ENCODE measurements at places on chromosomes 12 and 14. TPM values are rescaled to one million over a fixed set of nuclear protein-coding genes. Genes with fewer than 3 reads are reported as not detected.

GRCh38 chr14:88476825-88477224, 78.0 kb downstream of the PTPN21 start:
- DNase-seq = no peak

The KRT85 gene
- total RNA-seq = not detected

The RHNO1 gene
- total RNA-seq = 3.6 TPM

DNA sequence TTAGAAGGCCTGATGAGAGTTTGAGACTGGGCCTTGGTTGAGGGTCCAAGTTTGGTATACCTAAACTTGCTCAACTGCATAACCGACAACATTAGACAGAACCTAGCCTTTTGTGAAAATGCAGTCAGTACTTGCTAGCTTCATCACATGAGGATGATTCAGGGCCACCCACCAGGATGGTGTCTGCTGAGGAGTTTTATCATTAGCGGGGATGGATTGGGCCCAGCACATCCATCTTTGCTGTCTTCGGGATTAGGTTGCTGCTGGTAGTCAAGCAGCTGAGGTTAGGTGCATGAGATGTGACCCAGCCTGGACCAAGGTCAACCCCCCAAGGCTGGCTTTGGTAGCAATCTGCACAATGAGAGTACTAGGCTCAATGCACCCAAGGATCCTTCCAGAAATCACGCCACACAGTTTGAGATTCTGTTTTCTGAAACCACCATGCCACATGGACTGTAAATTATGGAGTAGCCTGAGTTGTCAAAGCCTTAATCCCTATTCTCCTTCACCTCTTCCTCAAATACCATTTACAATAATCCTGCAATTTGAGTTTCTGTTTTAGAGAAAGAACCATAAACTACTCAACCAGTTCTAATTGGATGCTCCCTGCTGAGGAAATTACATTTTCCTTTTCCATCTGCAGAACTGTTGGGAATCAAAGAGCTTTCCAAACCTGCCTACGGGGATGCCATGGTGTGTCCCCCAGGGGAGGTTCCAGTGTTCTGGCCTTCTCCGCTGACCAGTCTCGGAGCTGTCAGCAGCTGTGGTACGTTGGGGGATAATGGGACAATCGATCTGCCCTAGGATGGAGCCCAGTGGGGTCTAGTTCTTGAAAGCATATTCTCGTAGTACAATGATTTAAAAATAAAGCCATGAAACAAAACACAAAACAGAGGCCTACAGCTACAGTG, 61.7 kb downstream of the DGLUCY start:
- no peak for DNase-seq

The CRIP1 gene
- 65.9 TPM for total RNA-seq

The NOP9 gene
- 23.4 TPM for total RNA-seq

The CPNE6 gene
- total RNA-seq = not detected

The NEUROD4 gene
- total RNA-seq = not detected

- DNase-seq = no peak
Measured at GRCh38 chr14:67004521-67004920, 184.7 kb upstream of the GARIN2 start.

DNA sequence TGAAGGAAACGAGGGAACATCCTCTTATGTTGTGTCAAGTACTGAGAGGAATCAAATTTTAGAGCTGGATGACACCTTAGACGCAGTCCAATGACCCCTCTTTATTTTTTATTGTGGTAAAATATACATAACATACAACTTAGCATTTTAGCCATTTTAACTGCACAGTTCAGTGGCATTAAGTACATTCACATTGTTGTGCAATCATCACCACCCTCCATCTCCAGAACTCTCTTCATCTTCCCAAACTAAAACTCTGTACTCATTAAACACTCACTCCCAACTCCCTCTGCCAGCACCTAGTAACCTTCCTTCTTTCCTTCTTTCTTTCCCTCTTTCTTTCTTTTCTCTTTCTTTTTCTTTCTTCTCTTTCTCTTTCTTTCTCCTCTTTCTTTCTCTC, 97.2 kb upstream of the SLC24A4 start:
- DNase-seq = no peak

GRCh38 chr12:116297224-116297834, 19.8 kb upstream of the MED13L start:
- DNase-seq = no peak

DNA sequence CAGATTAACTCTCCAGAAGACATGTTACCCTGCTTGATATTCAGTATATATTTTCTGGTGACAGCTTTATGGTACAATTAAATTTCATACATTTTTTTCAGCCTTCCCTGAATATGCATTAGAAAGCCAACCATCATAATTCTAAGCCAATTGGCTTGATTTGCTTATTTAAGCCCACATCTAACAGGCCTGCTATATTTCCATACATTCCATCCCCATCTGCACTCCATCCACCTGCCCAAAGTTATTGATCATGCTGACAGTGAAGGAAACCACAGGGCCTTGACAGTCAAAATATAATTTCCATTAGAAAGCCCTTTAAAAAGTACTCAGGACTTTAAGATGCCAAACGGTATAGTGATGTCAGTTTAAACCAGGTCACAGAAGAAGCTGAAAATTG, 164.3 kb downstream of the GXYLT1 start:
- no peak for DNase-seq

DNA sequence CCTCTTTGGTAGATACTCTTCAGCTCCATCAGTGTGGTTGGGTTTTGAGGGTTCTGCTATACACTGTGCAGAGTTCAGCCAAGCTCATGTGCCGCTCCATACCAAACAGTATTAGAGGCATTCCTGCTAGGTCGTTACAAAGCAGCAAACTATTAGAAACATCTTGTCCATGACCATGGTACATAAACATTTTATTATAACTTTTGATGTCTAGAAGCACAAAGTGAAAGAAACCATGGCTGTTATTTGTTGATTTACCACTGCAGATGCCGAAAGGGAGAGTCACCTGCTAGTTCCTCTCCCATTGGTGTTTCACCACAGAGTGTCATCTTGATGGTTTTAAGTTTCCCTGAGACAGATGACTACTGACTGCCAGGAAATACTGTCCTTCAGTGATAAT, 242.0 kb downstream of the ADAMTS20 start:
- no peak for DNase-seq

The TAS2R7 gene
- total RNA-seq = not detected

- no peak for DNase-seq
Measured at GRCh38 chr12:16016748-16017147, 105.6 kb downstream of the DERA start.

DNA sequence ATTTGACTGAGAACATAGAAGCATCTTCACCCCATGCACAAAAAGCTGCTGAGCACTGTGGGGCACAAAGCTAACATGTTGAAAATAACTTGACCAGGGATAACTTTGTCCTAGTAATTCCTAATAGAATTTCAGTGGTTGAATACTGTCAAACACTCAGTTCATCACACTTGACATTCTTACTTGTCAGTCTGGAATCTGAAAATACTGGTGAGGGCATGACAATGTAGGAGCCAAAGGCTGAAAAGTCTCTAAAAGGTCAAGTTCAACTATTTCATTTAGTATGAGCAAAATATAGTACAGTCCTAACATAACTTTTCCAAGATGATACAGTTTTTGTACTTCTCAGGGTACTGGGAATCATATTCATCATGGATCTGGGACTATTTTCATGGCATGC, 504.4 kb upstream of the LMO3 start:
- no peak for DNase-seq

GRCh38 chr12:61530456-61530855, 729.7 kb upstream of the USP15 start:
- no peak for DNase-seq

The TAS2R10 gene
- not detected for total RNA-seq

DNA sequence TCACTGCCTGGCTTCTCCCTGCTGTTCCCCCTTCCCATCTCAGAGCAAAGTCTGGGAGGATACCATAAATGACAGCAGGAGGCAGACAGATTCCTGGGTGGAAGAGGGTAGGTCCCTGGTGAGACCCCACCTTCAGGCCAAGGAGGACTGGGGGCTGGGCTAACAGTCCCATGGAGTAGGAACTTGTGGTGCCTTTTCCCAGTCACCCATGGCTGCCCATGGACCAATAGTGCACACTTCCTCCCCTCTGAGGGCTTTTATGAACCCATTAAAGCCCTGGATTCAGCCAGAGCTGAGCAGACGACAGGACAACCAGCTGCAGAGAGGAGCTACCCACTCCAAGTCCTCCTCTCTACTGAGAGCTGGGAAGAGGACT, 36.6 kb upstream of the OR5AU1 start:
- no peak for DNase-seq

The AKAP5 gene
- 0.19 TPM for total RNA-seq

The DNM1L gene
- 59.6 TPM for total RNA-seq

- no peak for DNase-seq
Measured at GRCh38 chr12:57112492-57113294, 1.5 kb upstream of the STAT6 start.

The CPNE8 gene
- 7.2 TPM for total RNA-seq

DNA sequence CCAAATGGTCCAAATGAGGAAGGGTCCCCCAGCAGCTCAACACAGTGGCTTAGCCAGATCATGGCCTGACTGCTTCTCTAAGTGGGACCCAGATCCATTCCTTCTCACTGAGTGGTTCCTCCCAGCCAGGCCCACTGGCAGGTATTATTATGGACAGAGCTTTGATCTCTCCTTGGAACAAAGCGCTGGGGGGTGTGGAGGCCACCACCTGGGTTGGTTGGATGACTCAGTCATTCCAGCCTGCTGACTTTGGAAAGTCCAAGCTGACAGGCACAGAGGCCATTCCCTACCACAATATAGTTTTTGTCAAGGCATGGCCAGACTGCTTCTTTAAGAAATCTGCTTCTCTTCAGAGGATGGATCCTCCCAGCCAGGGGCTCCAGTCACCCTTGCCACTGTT, 341.1 kb downstream of the BTG1 start:
- no peak for DNase-seq

DNA sequence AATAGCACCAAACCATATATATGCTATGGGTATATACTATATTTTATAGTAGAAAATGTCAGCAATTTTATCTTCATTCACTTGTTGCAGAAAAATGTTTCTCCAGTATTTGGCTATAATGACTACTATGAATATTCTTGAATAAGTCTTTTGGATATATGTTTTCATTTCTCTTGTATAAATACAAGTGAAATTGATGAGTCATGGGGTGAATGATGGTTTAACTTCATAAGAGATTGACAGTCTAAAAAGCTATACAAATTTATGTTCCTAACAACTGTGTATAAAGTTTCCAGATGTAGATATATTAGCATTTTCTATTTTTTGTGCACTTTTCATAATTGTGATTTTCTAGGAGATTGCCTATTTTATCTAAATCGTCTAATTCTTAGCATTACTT, 714.8 kb downstream of the TRHDE start:
- DNase-seq = no peak

GRCh38 chr14:82689948-82690347, 1156.3 kb upstream of the SEL1L start:
- no peak for DNase-seq

The KRT72 gene
- not detected for total RNA-seq

GRCh38 chr14:105471297-105471821, 3.3 kb upstream of the CRIP2 start:
- DNase-seq = peak; percentile 77

DNA sequence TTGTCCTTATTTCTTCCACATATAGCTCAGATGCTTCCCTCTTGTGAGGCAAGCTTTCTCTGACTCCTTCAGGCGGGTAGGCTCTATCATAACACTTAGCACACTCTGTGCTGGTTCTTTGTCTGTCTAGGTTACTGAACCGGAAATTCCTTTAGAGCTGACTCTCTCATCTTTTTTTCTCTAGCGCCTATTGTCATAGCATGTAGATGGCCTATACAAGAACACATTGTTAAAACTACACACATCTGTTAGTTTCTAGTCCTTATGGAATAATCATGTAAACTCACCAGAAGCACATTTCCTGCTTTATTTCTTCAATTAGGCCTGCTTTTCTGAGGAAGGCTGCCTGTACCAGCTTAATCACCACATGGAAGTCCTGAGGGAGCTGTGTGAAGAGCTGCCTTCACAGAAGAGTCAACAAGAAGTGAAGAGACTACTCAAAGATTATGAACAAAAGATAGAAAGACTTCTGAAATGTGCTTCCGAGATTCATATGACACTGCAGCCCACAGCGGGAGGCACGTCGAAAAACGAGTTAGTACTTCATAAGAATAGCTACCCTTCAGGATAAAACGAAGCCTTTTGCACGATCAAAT, 143.9 kb downstream of the SYNE2 start:
- DNase-seq = no peak

GRCh38 chr12:124006085-124006845, 33.2 kb downstream of the ZNF664 start:
- DNase-seq = no peak

The PAX9 gene
- total RNA-seq = not detected

DNA sequence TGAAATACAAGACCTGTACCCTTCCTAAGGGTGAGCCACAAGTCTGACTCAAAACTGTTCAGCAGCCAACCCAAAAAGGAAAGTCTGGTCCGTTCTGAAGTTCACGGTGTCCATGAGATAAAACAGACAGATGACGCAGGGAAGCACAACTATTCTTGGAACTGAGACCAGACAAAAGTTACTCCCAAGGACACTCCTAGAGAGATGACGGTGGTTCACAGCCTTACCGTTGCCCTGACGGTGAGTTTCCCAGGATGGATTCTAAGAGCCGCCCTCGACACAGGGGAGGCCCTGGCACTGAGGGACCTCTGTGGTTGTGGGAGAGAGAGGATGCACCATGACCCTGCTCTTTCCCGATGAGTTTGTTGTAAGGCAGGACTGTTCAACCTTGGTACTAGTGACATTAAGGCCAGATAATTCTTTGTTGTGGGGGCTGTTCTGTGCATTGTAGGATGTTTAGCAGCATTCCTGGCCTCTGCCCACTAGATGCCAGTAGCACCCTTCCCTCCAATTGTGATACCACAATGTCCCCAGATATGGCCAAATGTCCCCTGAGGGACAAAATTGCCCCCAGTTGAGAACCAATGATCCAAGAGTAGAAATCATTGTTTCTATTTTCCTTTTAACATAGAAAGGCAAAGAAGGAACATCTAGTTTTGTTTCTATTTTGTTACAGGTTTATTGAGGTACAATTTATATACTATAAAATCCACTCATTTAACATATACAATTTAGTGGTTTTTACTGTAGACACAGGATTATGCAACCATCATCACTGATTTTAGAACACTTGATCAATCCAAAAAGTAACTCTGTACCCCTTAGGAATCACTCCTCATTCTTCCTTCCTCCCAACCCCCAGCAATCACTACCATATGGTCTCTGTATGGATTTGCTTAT, 23.0 kb downstream of the OR10P1 start:
- DNase-seq = peak; percentile 48
